ENCODE measurements at places on chromosomes 6 and 20. TPM values are rescaled to one million over a fixed set of nuclear protein-coding genes. Genes with fewer than 3 reads are reported as not detected.

Gene FLRT3
- polyA plus RNA-seq = 0.72 TPM

Gene RWDD2A
- polyA plus RNA-seq = 6.8 TPM

Gene NHSL1
- polyA plus RNA-seq = 4.6 TPM

Gene PRICKLE4
- polyA plus RNA-seq = 2.6 TPM

Gene POLH
- polyA plus RNA-seq = 1.9 TPM

Gene AAR2
- 18.0 TPM for polyA plus RNA-seq

Gene JPH2
- 0.31 TPM for polyA plus RNA-seq

Gene HEY2
- polyA plus RNA-seq = 1.3 TPM

Gene CFB
- 101 TPM for polyA plus RNA-seq

Gene SSTR4
- 0.07 TPM for polyA plus RNA-seq

Gene PNPLA1
- polyA plus RNA-seq = not detected

Gene ZBTB46
- 3.6 TPM for polyA plus RNA-seq

Gene CTAGE9
- polyA plus RNA-seq = not detected

Gene ZNF165
- polyA plus RNA-seq = 2.8 TPM

DNA sequence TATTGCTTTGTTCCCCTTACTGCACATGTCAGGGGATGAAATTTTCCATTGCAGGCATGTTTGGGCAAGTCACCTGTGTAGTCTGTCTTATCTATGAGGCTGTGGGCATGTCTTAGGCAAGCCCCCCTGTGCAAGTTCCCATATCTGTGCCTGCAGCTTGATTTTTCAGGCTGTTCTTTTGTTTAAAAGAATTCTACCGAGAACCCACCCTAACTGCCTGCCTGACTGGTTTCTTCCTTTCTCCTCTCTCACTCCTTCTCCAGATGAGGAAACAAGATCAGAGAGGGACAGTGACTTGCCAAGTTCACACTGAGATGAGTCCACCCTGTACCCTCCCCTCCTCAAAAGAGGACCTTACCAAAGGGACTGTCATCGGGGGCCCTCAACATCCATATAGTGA lies 11.0 kb downstream of the TREML2 start:
- DNase-seq = no peak

- no peak for DNase-seq
Measured at GRCh38 chr6:86782328-86782727, 155.0 kb upstream of the HTR1E start.

DNA sequence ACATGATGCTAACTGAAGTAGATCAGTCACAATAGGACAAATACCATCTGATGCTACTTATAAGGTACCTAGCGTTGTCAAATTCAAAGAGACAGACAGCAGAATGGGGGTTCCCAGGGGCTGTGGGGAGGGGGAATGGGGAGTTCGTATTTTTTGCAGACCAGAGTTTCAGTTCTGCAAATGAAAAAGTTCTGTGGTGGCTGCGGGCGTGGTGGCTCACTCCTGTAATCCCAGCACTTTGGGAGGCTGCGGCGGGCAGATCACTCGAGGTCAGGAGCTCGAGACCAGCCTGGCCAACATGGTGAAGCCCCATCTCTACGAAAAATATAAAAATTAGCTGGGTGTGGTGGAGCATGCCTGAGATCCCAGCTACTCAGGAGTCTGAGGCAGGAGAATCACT lies 68.1 kb downstream of the SLC22A23 start:
- no peak for DNase-seq

DNA sequence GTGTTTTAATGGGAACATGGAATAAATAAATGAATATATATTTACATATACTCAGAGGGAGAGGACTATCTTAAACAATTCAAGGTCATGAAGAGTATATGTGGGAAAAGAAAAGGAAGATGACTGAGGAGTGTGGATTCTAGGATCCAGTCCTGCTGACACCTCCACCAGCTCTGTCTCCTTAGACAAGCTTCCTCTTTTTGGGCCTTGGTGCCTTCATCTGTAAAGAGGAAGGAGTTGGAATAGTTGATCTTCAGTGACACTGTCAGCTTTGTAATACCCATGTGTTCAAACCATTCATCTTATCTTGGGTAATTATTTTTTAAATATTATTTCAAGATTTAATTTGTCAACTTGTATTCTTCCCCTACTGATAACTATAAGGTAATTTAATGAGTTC lies 338.0 kb downstream of the ADGRB3 start:
- DNase-seq = no peak

- peak; percentile 88 for DNase-seq
Measured at GRCh38 chr6:39309942-39310531, 4.2 kb downstream of the KCNK17 start.

- DNase-seq = no peak
Measured at GRCh38 chr6:74626288-74626687, 579.6 kb downstream of the COL12A1 start.

GRCh38 chr6:151091571-151091970 lies 148.2 kb upstream of the AKAP12 start:
- no peak for DNase-seq

DNA sequence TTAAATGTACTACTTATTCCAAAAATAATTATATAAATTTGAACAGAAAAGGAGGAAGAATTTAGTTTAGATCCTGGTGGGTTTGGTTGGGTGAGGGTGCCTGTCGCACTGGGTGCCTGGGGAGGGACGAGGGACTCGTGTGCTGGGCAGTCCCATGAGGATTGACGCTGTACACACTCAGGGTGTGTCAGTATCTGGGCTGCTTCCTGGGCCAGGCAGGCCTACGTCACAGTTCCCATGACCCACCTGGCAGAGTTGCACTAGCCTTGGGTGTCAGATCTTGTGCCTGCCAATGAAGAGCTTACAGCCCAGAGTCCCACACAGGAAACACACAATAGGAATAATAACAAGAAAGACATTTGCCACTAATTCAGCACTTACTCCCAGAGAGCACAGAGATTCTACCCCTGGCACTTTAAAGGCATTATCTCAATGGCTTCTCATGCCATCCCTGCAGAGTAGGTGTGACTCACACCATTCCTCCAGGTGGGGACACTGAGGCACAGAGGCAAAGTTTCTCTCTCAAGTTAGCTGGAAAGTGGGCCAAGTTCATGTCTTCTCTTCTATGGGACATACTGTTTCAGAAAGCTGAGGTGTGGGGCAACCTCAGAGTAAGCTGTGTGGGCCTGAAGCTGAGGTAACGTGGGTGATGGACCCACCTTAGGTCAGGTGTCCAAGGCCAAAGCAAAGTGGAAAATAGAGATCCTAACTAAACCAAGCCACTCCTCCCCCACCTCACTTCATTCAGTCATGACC lies 1.3 kb upstream of the SDCBP2 start:
- peak; percentile 86 for DNase-seq

GRCh38 chr6:1613346-1613687 lies 3.6 kb downstream of the FOXC1 start:
- no peak for DNase-seq

DNA sequence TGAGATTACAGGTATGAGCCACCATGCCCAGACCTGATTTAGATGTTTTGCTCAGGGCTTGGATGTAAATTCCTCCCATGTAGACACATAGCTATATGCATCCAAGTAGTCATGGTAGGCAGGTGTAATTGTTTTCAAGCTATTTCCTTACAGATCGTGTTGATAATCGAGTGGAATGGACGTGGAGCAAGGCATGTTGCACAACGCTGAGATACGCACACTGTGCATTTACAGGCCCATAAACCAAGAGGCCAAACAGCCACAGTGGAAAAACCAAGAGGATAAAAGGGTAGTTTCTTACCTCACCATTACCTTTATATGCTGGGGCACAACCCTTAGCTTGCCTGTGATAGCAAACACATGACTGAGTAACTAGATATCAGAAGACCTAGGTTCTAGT lies 51.0 kb upstream of the ADGRF1 start:
- DNase-seq = no peak

GRCh38 chr6:123681957-123682462 lies 45.3 kb upstream of the TRDN start:
- no peak for DNase-seq

GRCh38 chr6:62236784-62237183 lies 49.2 kb downstream of the KHDRBS2 start:
- DNase-seq = no peak

GRCh38 chr20:32626859-32627636 lies 41.9 kb upstream of the NOL4L start:
- DNase-seq = peak; percentile 61

DNA sequence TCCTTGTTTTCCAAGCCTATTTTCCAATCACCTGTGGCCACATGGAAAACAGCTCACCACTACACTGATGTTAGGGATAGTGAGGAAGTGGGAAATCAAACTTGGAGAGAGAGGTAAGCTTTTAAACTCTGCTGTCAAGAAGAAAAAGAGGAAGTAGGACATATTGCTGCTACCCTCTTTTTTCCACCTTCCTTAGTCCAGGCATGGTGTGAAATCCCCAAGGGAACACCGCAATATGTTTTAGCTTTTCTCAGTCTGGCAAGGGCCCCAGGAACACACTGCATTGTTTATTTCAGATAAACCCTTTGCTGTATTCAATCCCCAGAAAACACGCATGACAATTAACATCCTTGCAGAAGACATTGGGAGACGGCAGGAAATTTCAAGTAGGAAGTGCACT lies 61.3 kb downstream of the HS3ST5 start:
- DNase-seq = no peak

- DNase-seq = no peak
Measured at GRCh38 chr6:4460586-4461475, 315.4 kb upstream of the CDYL start.

GRCh38 chr6:28525496-28526039 lies at the start of gene GPX5:
TSS of gene GPX5 (plus strand) at chr6:28525881. CDS start at chr6:28526014, 133 bp downstream.
- DNase-seq = no peak

- no peak for DNase-seq
Measured at GRCh38 chr6:121809211-121809610, 373.8 kb downstream of the GJA1 start.

DNA sequence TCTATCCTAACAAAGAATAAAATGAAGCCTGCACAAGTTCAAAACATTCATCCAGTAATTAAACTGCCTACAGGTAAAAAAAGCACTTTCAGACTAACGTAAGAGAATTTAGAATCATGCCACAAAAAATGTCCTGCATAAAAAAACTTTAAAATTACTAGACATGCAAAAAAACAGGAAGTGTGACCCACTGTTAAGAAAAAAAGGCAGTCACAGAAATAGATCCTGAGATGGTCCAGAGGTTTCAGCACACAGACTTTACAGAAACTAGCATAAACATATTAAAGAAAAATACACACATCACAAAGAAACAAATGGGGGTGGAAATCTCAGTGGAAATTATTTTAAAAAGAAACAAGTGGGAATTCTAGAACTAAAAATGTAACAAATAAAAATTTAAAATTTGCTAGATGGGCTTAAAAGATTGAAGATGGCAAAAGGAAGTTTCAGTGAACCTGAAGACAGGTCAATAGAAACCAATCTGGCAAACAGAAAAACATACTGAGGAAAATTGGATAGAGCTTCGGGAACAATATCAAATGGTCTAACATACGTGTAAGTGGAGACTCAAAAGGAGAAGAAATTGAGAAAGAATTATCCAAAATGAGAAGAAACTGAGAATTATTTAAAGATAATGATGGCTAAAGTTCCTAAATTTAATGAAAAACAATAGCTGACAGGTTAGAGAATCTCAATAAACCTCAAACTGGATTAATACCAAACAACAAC lies 3.4 kb upstream of the ZNF133 start:
- DNase-seq = no peak

DNA sequence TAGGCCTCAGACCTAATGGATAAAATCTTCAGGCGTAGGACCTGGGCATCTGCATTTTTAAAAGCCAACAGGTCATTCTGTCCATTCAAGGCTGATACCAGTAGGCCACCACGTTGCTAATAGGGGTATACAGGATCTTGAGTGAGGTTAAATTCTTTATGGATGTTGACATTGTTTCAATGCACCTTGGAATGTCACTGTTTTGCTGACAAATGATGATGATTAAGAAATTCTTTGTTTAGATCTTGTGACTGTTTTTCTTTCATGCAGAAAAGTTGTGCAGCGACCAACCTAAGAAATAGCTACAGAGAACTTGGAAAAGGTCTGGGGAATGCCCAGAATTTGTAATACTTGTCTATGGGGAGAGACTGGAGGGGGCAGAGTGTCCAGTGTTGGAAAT lies 101.1 kb upstream of the CLDN20 start:
- DNase-seq = no peak

DNA sequence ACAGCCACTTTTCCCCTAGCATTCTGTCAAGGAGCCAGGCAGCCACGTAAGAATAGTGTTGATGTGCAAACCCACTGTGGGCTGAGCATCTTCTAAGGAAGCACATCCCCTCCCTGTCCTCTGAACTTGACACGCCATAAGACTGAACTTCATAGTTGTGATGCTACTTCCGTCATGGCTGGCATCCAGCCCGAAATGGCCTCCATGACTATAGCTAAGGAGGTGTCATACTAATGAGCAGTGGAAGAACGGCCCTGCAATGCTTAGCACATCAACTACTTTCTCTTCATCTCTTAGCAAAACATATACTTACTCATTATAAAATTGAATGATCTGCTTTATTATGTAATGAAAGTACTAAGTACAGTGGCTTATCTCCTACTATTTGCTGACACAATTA lies 110.2 kb downstream of the GJA10 start:
- no peak for DNase-seq

- no peak for DNase-seq
Measured at GRCh38 chr6:118968416-118968815, 33.5 kb upstream of the MCM9 start.

- no peak for DNase-seq
Measured at GRCh38 chr6:167000759-167001158, 1.6 kb downstream of the CEP43 start.

DNA sequence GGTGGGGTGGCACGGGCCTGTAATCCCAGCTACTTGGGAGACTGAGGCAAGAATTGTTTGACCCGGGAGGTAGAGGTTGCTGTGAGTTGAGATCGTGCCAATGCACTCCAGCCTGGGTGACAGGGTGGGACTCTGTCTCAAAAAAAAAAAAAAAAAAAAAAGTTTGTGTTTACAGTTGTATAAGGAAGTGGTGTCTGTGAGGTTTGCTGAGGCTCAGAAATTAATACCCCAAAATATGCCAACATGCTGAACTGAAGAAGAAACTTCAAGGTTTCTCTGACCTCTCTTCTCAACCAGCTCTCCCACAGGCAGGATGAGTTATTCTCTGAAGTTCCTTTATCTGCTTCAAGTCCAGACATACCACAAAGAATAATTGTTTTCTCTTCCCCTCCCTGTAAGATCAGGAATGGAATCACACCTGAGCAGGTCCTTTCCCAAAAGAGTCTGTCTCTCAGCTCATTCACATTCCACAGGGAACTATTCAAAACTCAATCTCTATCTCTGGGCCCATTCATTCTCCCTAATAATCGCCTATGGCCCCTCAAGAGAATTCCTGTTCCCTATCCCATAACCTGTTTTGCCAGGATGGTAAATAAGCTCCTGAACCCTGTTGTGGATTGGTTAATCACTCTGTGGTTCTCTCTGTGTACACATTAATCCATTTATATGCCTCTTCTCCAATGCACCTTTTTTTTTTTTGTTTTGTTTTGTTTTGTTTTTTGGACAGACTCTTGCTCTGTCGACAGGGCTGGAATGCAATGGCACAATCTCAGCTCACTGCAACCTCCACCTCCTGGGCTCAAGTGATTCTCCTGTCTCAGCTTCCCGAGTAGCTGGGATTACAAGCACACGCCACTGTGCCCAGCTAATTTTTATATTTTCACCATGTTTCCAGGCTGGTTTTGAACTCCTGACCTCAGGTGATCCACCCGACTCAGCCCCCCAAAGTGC lies 17.4 kb upstream of the KIFC1 start:
- DNase-seq = no peak

GRCh38 chr20:17457588-17458190 lies 73.5 kb downstream of the BFSP1 start:
- no peak for DNase-seq

Measured in pancreas (tissue), 10 donors.